ENCODE measurements at places on chromosomes 7 and 10.

GRCh38 chr7:135527025-135527424 is 17.1 kb upstream of the CNOT4 start:
- no peak for DNase-seq

- no peak for DNase-seq
Measured at GRCh38 chr10:100683545-100684300, 61.7 kb upstream of the PAX2 start.

DNA sequence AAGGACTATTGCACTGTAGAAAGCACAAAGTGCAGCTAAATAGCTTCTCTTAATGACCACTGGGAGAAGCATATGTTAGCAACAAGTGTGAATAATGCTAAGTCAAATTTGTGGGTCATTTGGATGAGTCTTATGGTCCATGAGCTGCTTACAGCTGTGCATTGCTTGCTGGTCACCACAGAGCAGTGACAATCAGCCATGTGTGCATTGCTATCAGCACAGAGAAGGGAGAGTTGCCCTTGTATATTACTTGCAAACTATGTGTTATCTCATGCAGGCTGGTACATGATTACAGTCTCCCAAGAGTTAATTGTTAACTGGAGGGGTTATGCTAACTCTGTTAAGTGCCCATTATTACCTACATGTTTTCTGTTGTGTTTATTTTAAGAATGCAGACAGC is 25.7 kb downstream of the MRPS33 start:
- no peak for DNase-seq

DNA sequence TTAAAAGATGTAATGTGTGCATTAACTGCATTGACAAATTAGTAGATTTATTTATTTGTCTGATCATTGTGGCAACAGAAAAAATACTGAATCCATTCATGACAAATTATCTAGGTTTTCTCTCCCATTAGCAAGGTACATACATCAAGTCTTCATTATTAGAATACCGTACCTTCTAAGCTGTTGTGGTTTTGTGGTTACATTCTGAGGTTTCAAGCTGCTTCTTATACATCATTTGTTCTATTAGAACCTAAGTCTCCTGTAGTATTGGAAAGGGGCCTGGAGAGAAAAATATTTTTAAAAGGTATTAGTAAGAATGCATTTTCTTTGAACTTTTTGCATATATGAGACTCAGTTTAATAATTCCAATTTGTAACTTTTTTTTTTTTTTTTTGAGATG is 26.3 kb upstream of the CACNB2 start:
- no peak for DNase-seq

DNA sequence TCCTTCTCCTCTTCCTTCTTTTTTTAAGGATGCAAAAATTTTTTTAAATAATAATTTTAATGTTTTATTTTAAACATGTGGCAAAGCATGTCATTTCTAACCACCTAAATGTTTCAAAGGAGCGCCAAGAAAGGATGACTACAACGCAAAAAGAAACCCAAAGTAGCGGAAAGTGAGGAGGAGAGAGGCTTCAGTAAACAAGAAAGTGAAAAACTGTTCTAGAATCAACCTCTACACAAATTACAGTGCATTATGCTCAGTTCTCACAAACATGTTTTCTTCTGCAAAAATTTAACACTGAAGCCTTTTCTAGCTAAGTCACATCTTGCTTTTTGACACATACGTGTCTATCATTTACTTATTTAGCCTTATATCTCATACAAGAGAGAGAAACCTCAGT is 948.6 kb downstream of the GATA3 start:
- no peak for DNase-seq

GRCh38 chr10:34089253-34089652 is 725.8 kb downstream of the PARD3 start:
- no peak for DNase-seq

GRCh38 chr10:115772606-115773005 is 500.4 kb downstream of the GFRA1 start:
- DNase-seq, result no peak

DNA sequence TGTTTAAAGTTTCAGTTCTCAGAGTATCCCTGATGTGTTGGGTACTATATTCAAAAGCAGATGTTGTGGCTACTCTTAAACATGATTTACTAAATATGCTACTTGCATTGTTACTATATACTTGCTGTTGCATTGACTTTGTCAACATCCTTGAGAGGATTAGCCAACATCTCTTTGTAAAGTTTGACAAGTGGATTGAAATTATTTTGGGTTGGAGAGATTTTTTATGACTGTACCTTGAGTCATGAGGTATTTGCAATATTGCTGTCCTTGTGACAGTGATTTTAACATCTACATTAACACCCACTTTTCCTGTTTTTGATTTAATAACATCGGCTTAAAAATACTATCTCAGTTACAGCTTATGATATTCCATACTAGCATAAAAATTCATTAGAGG is 31.9 kb downstream of the MRC1 start:
- no peak for DNase-seq

DNA sequence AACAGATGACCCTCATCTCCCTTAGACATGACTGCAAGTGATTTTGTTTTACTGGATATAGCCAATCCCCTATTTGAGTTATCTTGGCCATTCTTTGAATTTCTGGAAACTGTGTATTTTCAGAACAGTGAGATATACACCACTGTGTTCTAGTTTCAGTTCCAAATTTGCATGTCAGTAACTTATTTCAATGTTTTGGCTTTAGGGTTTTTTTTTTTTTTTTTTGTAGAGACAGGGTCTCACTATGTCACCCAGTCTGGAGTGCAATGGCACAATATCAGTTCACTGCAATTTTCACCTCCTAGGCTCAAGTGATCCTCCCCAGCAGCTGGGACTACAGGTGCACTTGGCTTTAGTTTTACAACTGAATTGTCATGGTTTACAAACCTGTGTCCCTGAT is 67.2 kb downstream of the ATAD1 start:
- DNase-seq, result no peak

GRCh38 chr7:14717169-14717568 is 185.4 kb downstream of the DGKB start:
- no peak for DNase-seq

DNA sequence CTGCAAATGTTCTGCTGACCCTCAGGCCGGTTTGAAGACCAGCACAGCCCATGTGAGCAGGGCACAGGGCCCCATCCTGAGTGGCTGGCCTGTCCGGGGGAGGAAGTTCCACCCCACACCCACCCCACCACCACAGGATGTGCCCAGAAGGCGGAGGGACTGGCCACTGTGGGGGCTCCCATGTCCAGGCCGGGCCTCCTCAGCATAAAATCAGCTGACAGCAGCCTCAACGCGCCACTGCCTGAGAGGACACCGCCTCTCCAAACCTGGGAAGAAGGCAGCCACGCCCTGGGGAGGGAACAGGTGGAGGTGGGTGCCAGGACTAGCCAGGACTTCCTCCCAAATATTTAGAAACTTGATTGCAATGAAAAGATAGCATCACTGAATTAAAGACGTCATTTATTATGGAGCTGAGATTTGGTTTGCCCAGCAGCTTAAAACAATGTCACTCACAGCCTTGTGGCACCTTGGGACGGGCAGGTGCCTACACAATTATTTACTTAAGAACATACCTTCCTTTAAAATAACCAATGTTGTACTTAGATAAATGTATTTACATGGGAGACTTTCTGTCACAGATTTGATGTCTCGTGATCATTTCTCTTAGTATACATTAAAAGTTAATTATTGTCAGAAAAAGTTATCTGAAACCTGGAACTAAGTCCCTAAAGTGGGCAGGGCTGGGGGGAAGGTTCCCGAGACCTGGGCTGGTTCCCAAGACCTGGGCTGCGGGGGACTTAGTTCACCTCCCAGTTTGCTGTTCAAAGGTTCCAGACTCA is 27.3 kb upstream of the FAM20C start:
- no peak for DNase-seq

DNA sequence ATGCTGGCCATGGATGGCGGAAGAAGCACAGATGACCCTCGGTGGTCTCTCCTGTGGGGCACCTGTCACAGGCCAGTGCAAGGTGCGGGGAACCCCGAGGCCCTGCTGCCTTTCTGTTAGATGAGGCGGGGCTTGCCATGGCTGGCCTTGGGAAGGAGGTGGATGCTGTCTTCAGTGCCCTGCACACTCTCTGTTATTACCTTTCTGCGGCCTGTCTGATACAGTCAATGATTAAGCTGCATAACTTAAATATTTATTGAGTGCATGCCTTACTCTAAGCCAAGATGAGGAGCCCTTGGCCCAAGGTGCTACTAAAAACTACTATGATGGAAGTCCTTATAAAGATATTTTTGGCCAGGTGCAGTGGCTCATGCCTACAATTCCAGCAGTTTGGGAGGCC is 36.7 kb upstream of the MNX1 start:
- DNase-seq, result no peak

DNA sequence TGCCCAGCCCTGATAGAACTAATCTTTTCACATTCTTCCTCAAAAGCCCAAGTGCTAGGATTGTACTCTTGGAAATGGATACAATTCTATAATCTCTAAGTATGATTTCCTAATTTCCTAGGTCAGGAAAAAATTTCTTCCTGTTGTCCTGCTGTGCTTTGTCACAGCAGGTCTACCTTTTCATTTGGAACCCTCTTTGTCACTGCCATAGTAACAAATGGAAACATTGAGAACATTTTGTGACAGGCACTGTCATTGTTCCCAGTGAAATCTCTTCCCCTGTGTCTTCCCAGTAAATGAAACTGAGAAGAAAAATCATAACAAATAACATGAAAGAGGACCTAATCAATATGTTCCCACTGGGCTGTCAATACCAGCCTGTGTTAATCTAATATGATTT is 150.9 kb upstream of the KAT6B start:
- DNase-seq, result no peak

GRCh38 chr7:139041378-139042085 is 5.7 kb upstream of the ZC3HAV1L start:
- DNase-seq, result no peak

GRCh38 chr10:11512596-11512995 is 98.9 kb downstream of the USP6NL start:
- no peak for DNase-seq

- no peak for DNase-seq
Measured at GRCh38 chr7:25075459-25075858, 49.6 kb downstream of the CYCS start.

DNA sequence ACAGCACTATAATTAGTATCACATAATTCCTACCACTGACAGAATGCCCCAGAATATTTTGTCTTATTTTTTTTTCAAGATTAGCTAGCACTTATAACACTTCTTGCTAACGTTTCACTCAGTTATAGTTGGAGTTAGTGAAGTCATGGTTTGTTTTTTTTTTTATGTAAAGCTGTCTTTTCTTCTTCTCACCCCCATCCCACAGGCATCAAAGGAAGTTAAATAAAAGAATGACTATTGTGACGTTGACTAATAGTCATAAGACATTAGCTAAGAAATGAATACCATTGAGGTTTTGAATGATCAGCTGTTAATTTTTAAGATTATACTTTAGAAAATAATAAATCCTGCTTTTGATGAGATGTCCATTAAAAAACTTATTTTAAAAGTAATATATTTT is 498.3 kb downstream of the GFRA1 start:
- no peak for DNase-seq

DNA sequence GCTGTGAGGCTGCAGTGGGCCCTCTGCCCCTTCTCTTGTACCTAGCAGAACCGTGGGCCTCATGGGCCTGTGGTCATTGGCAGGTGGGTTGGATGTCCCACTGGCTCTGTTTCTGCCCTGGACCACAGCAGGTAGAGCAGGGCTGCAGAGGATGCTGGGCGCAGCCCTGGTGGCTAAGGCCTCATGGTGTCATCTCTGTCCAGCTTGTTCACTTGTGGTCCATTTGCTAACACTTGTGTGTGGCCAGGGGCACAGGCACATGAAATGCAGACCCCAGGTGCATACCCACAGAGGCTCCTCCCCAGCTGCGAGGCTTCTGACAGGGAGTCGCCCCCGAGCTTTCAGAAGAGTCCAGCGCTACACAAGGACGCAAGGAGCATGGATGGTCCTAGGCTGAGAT is 22.4 kb upstream of the TBRG4 start:
- DNase-seq, result no peak

DNA sequence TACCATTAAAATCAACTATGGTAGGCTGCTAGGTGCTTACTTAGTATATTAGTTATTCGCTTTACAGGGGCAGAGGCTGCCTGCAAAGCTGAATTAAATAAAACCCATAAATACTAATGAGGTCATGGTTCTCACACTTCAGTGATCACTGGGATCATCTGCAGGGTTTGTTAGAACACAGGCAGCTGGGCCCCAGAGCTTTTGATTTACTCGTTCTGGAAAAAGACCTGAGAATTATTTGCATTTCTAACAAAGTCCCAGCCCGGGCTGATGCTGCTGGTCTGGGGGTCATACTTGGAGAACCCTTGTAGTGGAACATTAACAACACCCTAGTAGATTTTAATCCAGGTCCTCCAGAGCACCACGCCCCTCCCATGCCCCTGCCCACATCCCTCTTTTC is 8.5 kb downstream of the UCN3 start:
- no peak for DNase-seq

DNA sequence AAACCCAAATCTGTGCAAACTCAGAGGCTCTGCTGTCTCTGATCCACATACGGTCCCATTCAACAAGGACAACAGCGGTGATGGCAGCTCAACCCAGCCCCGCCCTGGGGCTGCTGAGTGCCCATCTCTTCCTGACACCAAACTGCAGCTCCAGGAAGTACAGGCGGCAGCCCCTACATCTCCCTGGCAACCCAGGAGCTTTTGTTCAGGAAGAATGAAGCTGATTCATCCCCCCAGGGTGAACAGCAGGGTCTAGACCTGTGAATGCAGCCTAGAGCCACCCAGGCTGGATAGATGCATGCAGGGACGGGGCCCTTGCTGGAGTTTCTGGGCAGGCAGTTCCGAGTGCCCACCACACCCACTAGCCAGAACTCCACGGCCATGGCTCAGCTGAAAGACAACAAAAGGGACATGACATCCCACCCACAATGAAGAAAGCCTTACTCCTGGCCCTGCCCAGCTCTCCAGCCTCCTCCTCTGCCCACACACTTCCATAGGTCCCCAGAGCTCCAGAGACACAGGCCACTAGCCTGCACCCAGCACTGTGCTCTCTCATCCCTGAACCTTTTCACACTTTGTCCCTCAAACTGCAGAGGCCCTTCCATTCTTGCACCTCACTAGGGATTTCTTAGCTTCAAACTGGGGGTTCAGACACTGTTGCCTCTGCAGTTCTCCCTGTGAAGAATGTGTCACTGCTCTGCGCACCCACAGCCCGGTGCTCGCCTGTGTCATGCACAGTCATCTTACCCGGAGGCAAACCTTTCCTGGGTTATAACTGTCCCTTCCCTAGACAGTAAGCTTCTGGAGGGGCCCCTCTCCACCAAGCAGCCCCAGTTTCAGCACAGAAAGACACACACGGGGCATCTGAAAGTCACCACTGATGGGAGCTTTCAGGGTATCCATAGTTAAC is 99.1 kb downstream of the GRID1 start:
- no peak for DNase-seq

- DNase-seq, result no peak
Measured at GRCh38 chr10:104325436-104326435, 12.5 kb downstream of the ITPRIP start.

GRCh38 chr7:105493923-105494315 is 28.2 kb downstream of the PUS7 start:
- no peak for DNase-seq

DNA sequence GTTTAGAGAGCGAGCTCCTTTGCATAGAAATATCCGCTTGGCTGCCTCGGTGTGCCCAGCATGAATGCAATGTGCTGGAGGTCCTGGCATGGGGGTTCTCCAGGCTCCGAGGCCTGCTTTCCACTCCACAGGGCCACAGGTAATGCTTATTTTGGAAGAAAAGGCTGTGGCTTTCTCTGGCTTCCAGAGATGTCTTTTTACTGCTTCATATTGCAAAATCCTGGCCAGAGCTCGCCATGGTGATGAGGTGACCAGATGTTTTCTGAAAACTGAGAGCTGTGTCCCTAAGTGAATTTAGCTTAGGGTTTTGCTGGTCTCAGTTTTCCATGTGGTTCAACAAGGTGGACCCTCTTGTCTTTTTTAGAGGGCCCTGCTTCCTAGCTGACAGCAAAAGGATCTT is 65.2 kb downstream of the BMPER start:
- no peak for DNase-seq
